ENCODE measurements at places on chromosomes 5 and 9. TPM values are rescaled to one million over a fixed set of nuclear protein-coding genes. Genes with fewer than 3 reads are reported as not detected.

- peak overlapping the region; percentile 63 for H3K4me3 ChIP-seq
- H3K27me3 ChIP-seq: peaks cover 21% of the 10 kb centered on the region
- H3K36me3 ChIP-seq: no peaks in the 10 kb centered on the region
- DNase-seq: no peak
Observed at GRCh38 chr9:129697656-129698253, 32.3 kb downstream of the PRRX2 start.

DNA sequence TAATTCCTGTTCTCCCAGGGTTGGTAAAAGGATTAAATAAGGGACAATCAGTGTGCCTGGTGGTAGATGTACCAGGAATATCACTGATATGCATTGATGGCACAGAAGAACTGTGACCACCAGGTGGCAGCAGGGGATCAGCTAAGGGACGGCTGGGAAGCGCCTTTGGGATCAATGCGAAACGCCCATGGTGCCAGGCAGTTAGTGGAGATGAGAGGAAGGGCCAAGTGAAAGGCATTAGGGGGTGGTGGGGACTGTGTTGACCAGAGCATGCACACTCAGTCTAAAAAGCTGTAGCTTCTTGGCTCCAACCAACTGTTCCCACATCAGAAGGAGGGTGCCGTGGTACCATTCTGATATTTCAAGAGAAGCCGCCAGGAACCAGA lies 55.6 kb downstream of the ARHGEF37 start:
- peaks cover 18% of the 10 kb centered on the region for H3K4me1 ChIP-seq
- H3K4me3 ChIP-seq: no peak overlapping the region
- no peak for DNase-seq

DNA sequence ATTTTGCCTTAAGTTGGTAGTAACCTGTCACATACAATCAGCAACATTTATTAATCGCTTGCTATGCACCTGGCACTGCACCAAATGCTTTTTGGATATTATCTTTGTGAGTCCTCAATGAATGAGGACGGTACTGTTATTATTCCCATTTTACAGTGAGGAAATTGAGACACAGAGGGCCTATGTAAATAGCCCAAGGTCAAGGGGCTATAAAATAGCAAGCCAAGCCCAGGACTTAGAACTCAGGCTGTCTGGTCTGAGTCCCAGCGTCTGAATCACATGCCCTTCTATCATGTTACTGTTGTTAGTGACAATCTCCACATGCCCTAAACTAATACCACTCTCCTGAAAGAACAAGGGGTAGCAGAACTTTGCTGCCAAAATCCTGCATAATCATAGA lies 60.0 kb downstream of the ERAP1 start:
- H3K36me3 ChIP-seq: peaks cover 56% of the 10 kb centered on the region
- peaks cover 7% of the 10 kb centered on the region for H3K4me1 ChIP-seq
- DNase-seq: no peak
- no peak overlapping the region for H3K27ac ChIP-seq
- no peak overlapping the region for H3K4me3 ChIP-seq
- H3K27me3 ChIP-seq: no peaks in the 10 kb centered on the region

DNA sequence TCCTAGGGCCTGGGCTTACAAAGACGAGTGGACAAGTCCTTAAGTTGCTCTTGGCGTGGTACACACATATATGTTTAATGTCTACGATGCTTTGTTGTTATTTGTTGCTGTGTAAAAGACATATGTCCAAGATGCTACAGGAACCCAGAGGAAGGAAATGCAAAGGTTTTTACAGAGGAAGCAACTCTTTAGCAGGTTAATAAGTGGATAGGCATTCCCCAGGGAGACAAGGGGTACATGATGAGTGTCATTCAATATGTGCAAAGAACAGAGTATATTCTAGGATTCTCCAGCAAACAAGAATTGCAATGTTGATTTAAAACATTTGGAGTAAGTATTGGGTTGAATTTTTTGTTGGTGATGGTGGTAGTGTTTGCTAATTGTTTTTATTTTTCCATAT lies 92.1 kb downstream of the PIP5K1B start:
- peaks cover 26% of the 10 kb centered on the region for H3K4me1 ChIP-seq
- DNase-seq: no peak
- peaks cover 25% of the 10 kb centered on the region for H3K36me3 ChIP-seq
- no peak overlapping the region for H3K4me3 ChIP-seq
- H3K27ac ChIP-seq: peak overlapping the region; percentile 18

The IFNK gene
- not detected for total RNA-seq

DNA sequence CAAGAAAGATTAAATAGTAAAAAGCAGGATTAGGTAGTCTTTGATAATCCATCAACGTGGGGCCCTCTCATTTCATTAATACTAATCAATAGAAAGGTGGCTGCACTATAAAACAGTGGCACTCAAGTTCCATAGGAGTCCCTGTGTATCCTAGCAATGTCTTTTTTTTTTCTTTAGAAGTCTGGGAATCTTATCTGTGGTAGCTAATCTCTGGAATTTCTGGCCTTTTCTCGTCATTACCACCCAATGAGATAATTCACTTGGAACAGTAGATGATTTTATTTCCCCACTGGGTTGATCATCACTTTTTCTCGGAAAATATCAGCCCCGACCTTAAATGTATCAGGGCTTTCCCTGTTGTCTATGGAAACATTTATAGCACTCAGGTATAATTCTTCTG lies 86.8 kb upstream of the CDH6 start:
- no peak overlapping the region for H3K4me3 ChIP-seq
- no peak overlapping the region for H3K27ac ChIP-seq
- H3K27me3 ChIP-seq: no peaks in the 10 kb centered on the region

DNA sequence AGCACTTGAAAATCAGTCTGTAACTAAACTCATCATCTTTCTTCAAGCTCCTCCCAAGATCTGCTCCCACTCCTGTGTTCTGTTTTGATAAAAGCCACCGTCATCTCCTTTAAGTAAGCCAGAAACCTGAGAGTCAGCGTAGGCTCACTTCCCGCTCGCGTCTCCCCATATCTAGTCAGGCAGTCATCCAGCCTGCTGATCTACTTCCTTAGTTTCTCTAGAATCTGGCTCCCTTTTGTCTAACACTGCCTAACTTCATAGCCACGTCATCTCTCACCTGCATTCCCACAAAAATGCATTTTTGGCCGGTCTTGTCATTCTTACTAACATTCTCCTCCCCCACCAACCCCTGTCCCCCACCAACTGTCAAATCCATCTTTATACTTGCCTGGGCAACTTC lies 3.0 kb upstream of the TJP2 start:
- H3K4me1 ChIP-seq: peaks cover 50% of the 10 kb centered on the region
- H3K27me3 ChIP-seq: peaks cover 10% of the 10 kb centered on the region
- no peak for DNase-seq
- H3K36me3 ChIP-seq: no peaks in the 10 kb centered on the region
- no peak overlapping the region for H3K4me3 ChIP-seq

The GPR151 gene
- not detected for total RNA-seq

DNA sequence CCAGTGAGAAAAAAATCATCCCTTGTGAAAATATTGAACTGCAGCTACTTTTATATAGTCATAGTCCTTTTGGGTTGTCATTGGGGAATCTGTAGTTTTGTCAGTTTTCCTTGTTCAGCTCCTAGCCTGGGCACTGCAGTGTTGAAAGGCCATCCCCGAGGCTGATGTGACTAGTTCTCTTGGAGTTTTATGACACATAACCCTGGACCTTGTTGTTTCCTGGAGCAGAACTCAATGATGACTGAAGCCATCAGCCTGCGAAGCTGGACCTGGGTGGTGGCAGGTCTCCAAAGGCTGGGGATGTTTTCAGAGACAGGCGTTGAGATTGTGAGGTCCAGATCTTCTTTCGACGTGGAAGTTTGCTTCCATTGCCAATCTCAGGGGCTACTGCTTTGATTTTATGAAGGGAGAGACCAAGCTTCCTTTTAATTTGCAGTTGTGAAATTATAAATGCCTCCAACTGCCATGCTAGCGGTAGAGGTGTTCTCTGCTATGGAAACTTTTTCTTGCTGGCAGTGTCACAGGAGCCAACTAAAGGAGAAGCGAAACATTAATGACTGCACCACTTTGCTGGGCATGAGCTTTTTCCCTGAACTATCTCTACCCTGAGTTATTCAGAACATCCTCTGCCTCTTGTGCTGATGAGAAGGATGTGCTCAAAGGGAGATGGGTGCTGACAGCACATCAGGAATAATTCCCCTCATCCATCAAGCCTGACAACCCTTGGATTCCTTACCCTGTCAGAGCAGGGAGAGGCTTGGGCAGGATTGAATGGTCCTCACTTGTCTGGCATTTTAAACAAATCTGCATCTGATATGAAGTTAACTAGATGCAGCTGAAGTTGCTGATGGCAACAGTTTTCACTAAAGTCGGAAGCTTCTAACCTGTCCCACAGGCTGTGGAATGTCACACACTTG lies 209.6 kb downstream of the MAST4 start:
- peaks cover under 1% of the 10 kb centered on the region for H3K4me1 ChIP-seq
- H3K27me3 ChIP-seq: peaks cover 57% of the 10 kb centered on the region
- no peak for DNase-seq
- no peaks in the 10 kb centered on the region for H3K36me3 ChIP-seq

Measured in activated T-helper 2 cell treated with anti-CD3 and anti-CD28 coated beads, Interferon-gamma antibody, Interleukin-2, Interleukin-4, amounts not matched to agents 10 μg/mL and 5 μg/mL and 100 μg/mL, durations not matched to agents 14 hours and 24 hours and 36 hours (primary cell).